ENCODE measurements at places on chromosomes 4 and X.

- peak; percentile 8 for DNase-seq
Observed at GRCh38 chr4:20395160-20395773, 143.6 kb downstream of the SLIT2 start.

GRCh38 chr4:67234296-67234695, 311.0 kb downstream of the CENPC start:
- no peak for DNase-seq

- DNase-seq, result peak; percentile 61
Observed at GRCh38 chr4:147578051-147578476, 39.1 kb upstream of the TMEM184C start.

DNA sequence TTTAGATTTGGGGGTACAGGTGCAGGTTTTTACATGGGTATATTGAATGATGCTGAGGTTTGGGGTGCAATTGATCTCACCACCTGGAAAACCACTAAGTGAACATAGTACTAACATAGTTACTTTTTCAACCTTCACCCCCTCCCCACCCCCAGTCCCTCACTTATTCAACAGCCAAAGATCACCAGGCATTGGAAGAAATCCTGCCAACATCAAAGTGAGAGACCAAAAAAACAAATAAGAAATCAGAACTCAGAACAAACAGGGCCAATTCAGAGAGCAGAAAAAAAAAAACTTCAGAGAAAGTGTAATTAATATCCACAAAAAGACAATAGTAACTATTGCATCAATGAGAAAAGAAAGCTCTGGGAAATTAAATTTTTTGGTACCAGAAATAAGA, 20.5 kb upstream of the LAP3 start:
- DNase-seq, result no peak

- no peak for DNase-seq
Observed at GRCh38 chr4:139247241-139247640, 32.8 kb downstream of the MGARP start.

- DNase-seq, result no peak
Observed at GRCh38 chrX:25976683-25977310, 161.3 kb upstream of the MAGEB18 start.

GRCh38 chrX:154064637-154065435, 32.7 kb downstream of the MECP2 start:
- no peak for DNase-seq

GRCh38 chrX:23511793-23512192, 155.5 kb upstream of the PRDX4 start:
- no peak for DNase-seq

GRCh38 chr4:139973015-139973414, 181.0 kb downstream of the MAML3 start:
- DNase-seq, result no peak

- no peak for DNase-seq
Observed at GRCh38 chr4:16083241-16084191, at the start of gene PROM1. TSS of gene PROM1 (minus strand) at chr4:16084023. CDS start at chr4:16075906, 8,117 bp downstream.

DNA sequence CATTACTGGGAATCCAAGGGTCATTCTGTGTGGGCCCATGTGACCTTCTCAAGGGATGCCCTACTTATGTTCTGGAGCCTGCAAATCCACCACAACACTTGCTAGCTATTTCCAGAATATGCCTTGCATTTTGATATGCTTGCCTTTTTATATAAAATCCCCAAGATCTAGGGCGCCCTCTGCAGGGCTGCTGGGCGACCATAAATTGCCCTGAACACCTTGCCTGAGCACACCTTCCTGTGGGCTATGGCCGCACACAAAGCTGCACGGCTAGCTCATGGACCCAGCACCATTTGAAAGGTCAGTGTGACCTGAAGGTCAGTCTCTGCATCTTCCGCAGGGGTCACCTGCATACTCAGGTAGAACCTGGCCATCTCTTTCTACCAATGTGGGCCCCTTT, 311.7 kb downstream of the NLGN4X start:
- DNase-seq, result no peak

DNA sequence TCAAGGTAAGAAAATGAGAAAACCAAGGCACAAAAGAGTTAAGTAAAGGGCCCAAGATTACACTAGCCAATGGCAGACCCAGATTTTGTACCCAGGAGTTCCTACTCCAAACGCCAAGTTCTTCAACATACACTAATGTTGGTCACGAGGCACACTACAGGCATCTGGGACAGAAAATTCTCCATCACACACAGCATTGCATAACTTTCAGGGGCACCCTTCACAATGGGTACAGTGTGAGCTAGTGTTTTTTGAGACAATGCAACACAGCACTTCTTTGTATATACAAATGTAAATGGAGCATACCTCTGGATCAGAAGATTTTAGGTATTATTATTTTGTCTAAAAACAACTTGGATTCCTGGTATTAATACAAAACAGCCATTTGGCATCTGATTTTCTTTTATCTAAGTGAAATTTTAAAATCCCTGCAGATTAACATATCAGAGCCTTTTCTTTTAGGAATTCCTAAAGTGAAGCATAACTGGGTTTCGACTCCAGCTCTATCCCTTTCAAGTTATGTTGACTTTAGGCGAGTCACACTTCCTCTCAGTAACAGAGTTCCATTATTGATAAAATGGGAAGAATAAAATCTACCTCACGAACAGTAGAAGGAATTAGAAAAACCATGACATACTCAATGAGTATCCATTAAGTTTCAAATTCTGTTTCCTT, 41.1 kb downstream of the ADGRA3 start:
- no peak for DNase-seq

DNA sequence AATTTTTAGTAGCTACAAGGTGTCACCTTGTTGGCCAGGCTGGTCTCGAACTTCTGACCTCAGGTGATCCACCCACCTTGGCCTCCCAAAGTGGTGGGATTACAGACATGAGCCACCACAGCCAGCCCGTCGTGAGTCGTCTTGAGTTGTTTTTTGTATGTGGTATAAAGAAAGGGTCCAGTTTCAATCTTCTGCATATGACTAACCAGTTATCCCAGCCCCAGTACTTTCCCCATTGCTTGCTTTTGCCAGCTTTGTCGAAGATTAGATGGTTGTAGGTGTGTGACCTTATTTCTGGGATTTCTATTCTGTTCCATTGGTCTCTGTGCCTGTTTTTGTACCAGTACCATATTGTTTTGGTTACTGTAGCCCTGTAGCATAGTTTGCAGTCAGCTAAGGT, 105.9 kb downstream of the OR13H1 start:
- no peak for DNase-seq

DNA sequence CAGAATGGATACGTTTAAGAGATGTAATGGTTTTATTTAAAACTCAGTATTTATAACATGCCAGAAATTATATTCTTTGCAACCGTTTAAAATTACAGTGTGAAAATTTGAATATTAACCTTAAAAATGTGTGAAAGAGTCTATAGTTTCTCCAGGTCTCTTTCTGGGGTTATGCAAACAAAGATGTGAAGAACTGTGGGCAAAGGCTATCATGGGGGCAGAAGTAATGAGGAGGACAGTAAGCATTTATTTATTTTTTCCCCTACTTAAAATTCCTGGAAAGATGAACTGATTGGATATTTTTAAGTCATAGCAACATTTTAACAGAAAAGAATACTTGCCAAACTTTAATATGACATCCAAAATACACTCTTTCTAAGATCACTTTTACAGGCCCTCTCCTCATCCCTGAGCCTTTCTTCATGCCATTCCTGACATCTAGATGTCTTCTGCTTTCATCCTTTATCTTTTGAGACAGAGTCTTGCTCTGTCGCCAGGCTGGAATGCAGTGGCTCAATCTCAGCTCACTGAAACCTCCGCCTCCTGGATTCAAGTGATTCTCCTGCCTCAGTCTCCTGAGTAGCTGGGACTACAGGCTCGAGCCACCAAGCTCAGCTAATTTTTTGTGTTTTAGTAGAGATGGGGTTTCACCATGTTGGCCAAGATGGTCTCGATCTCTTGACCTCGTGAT, 46.1 kb downstream of the TMEM131L start:
- DNase-seq, result no peak

DNA sequence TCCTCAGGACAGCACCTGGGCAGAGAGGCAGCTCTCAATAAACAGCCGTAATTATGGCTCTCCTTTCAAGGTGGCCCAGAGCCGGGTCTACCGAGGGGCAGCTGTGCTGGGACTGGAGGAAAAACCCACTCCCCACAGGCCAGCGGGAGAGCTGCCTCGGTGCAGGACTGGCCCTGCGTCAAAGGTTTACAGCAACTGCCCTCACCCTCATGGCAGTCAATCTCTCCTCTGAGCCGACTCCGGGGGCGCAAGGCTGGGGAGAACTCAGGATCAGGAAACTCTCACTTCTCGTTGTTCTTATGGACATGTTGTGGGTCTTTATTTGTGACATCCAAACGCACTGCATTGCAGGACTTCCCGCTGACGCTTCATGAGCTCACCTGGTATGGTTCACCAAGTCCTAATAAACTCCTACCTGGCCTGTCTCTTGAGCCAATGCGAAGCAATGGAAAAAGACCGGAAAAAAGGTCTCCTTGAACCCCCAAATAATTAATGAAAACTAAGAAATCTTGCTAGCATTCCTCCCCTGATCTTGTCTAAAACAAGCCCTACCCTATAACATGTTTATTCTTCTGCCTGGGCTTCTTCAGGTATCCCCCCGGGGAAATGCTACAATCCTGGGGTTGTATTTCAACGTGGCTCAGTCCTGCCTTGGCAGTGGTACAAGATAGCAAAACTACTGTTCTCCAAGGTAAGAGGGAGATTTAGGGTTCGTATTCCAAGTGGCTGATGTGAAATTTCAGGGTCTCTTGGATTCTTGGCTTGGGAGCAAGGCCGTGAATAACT, 50.1 kb upstream of the CDKN2AIP start:
- no peak for DNase-seq

- DNase-seq, result peak; percentile 35
Observed at GRCh38 chr4:168304744-168305459, 13.7 kb downstream of the DDX60 start.

- no peak for DNase-seq
Observed at GRCh38 chr4:152211936-152212653, 323.8 kb downstream of the FBXW7 start.

DNA sequence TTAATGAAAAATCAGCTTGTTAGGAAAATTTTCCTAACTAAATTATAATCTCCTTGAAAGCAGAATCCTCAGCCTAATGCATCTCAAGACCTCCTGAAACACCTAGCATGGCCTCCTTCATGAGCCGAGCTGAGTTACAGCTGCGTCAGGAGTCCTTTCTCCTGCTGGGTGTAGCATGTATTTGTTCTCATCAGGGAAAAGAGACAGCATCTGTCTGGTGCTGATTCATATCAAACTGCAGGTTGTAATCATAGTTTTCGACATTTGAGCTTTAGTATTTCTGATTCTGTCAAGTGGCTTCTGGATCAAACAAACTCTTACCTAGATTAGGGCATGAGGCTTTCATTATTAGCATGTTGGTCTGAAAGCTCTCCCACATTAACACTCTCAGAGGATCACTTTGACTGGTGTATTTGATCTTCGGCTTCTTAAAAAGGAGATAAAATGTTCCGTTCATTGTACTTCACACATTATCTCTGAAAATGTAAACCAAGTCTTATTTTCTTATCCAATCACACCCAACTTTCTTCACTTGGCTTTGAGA, 140.1 kb upstream of the FRG1 start:
- no peak for DNase-seq

GRCh38 chrX:13373431-13374187, 53.8 kb upstream of the ATXN3L start:
- DNase-seq, result peak; percentile 76

- DNase-seq, result no peak
Observed at GRCh38 chr4:165006456-165006855, 25.3 kb upstream of the TRIM60 start.

DNA sequence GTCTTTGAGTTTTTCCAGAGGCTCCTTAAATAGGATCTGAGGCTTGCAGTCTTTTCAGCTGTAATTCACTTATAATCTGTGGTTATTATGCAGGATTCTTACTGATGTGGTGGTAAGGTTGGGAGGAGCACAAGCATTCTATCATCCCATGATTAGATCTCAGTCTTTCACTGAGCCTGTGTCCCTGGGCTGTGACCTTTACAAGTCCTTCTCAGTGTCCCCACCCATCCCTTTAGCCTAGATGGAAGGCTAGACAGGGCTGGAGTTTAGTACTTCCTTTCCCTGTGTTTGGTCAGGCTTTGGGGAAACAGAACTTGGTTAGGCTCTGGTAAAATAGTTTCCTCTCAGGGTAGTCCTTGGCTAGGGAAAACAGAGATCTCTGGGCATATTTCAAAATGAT, 17.1 kb upstream of the NKAP start:
- no peak for DNase-seq

GRCh38 chrX:84865113-84865512, 138.6 kb upstream of the APOOL start:
- DNase-seq, result no peak

DNA sequence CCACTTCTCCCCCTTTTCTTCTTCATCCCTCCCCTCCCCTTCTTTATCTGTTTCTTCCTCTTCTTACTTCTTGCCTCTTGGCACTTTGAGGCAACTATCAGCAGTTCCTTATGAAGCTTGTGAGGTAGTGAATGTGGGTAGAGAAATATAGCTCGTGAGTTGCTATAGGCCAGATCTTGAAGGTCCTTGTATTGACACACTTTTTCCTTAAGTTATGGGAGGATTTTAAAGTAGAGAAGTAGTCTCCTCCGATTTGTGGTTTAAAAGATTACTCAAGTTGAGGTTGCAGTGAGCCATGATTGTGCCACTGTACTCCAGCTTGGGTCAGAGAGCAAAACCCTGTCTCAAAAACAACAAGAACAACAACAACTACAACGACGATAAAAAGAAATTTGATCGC, 3.4 kb upstream of the RRAGB start:
- DNase-seq, result no peak
